ENCODE measurements at places on chromosomes 3 and 15.

DNA sequence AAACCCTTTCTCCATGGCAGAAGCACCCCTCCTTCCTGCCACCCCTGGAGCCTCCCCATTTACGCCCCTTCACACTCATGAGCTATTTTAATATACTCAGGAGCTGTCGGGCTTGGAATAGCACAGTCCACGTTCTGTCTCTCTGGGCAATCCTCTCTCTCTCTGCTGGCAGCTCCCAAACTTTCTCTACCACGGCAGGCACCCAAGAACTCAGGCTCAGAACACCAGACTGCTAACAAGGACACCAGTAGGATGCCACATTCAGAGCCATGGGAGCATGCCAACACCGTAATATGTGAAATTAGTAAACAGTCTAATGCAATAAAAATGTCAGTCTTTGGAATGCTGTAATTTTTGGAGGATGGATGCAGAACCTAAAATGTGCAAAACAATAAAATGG is 19.3 kb downstream of the TNFAIP8L3 start:
- no peak for DNase-seq

- DNase-seq = peak; percentile 44
Observed at GRCh38 chr15:52112203-52112750, 298 bp downstream of the BCL2L10 start.

- no peak for DNase-seq
Observed at GRCh38 chr3:74789111-74789510, 174.7 kb upstream of the CNTN3 start.

GRCh38 chr3:13078163-13078905 is 5.1 kb upstream of the IQSEC1 start:
- DNase-seq = no peak

- DNase-seq = no peak
Observed at GRCh38 chr3:58711871-58712270, 45.3 kb upstream of the FAM3D start.

GRCh38 chr3:184241447-184242296 is 7.1 kb downstream of the ALG3 start:
- no peak for DNase-seq

- no peak for DNase-seq
Observed at GRCh38 chr3:69876073-69876472, 123.5 kb upstream of the SAMMSON start.

- DNase-seq = no peak
Observed at GRCh38 chr3:46930166-46930944, 46.2 kb downstream of the CCDC12 start.

- no peak for DNase-seq
Observed at GRCh38 chr15:62901909-62902546, 140.5 kb upstream of the TPM1 start.

- DNase-seq = no peak
Observed at GRCh38 chr3:190505381-190506003, 8.4 kb upstream of the IL1RAP start.

DNA sequence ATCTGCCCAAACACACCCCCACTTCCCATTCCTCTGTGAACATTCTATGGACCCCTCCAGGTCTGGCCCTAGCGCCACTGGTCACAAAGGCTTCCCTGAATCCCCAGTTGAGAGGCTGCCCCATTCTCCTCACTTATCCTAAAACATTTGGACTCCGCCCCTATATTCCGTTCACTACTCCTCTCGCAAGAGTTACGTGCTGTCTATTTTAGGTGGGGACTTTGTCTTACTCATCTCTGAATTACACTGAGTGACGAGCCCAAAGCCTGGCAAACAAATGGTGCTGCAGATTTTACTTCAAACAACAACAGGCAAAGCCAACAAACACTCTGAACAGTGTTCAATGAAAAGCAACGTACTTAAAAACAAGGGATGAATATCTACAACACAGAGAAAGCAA is 14.5 kb downstream of the PCSK6 start:
- no peak for DNase-seq

GRCh38 chr15:70387081-70387480 is 289.4 kb upstream of the TLE3 start:
- DNase-seq = no peak
